Gastroesophageal sphincter (tissue), 4 donors: ENCODE measurements at places on chromosomes 11 and 22. TPM values are rescaled to one million over a fixed set of nuclear protein-coding genes. Genes with fewer than 3 reads are reported as not detected.

GRCh38 chr11:20563866-20564265 is 35.5 kb upstream of the SLC6A5 start:
- ATAC-seq: no peak

- ATAC-seq: no peak
Observed at GRCh38 chr11:8566613-8567210, 27.3 kb downstream of the STK33 start.

- peak; percentile 54 for ATAC-seq
Observed at GRCh38 chr11:66479394-66480116, 679 bp upstream of the DPP3 start.

DNA sequence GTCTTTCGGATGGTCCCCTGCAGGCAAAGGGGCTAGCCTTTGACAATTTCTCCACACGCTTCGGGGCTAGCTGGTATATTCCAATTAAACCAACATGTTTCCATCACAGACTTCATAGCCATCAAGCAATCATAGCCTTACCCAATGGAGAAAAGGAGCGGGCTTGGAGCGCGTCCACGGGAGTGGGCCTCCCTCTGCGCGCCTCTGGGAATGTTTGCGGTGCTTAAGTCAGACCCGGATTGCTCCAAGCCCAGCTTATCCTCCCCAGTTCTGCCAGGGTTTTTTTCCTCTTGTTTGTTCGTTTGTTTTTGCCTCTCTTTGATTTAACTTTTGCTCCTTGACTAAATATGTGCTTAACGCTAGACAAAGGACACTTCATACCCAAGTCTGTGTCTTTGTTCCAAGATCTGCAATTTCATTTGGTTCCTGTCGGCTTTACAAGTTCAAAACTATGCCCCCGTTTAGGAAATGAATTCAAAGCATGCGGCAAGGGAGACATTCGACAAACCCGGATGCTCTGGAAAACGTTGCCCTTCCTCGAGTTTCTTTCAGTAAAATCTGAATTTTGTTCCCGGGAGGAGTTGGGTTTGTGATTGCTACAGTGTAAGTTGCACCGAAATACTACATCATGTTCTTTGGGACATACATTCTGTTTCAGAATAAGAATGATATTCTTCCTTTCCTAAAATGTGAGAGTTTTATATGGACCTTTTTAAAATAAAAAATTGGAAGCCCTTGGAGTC is 1.0 kb upstream of the GLB1L2 start:
- ATAC-seq: no peak

- ATAC-seq: no peak
Observed at GRCh38 chr11:117090111-117090706, 8.0 kb downstream of the SIK3 start.

DNA sequence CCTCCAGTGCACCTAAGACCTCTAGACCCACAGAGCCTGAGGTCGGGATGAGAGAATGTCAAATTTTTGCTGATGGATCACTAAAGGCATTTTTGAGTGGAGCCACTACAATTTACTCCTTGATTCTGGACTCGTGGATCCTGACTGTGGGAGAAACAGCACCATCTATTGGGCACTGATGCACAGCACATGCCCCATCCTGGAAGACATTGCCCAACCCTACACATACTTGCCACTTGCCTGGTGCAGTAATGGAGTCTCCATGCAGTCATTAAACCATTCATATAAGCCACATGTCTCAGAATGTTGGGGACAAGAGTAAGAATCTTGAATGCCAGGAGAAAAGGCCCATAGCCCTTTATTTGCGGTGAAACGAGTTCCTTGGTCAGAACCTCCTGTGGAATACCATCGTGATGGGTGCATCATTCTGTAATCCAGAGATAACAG is 103.9 kb downstream of the GGTLC2 start:
- ATAC-seq: peak; percentile 54

Gene FGF19
- total RNA-seq: not detected

Gene MUC5AC
- total RNA-seq: 0.31 TPM

GRCh38 chr11:65719871-65720210 is 757 bp downstream of the RNASEH2C start:
- peak; percentile 10 for ATAC-seq

DNA sequence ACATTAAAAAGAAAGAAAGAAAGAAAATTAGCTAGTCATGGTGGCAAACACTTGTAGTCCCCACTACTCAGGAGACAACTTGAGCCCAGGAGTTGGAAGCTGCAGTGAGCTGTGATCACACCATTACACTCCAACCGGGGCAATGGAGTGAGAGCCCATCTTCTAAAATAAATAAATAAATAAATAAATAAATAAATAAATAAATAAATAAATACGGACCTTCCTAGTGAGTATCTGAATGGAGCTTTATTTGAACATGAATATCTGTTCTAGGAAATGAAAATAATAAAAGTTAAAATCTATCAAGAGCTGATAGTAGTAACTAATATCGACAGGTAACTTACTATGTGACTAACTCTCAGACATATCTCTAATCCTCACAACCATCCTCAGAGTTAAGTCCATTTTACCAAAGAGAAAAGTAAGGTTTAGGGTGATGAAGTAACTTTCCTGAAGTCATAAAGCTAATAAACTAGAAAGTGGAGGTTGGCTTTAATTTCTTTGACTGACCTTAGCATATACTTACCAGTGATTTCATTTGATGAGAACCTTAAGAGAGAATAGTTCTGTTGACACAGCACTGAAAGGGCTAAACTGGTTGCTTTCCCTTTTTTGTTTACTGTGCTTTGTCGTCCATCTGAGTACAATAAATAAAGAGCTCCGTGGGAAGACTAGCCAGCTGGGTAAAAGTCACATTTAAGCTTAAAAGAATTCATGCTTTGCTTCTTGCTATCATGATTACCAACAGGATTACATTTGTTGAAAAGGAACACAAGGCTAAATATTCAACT is 22.4 kb downstream of the ENTHD1 start:
- no peak for ATAC-seq

Gene APOA5
- not detected for total RNA-seq

Gene TRPM5
- not detected for total RNA-seq

Gene OR5B21
- total RNA-seq: not detected

DNA sequence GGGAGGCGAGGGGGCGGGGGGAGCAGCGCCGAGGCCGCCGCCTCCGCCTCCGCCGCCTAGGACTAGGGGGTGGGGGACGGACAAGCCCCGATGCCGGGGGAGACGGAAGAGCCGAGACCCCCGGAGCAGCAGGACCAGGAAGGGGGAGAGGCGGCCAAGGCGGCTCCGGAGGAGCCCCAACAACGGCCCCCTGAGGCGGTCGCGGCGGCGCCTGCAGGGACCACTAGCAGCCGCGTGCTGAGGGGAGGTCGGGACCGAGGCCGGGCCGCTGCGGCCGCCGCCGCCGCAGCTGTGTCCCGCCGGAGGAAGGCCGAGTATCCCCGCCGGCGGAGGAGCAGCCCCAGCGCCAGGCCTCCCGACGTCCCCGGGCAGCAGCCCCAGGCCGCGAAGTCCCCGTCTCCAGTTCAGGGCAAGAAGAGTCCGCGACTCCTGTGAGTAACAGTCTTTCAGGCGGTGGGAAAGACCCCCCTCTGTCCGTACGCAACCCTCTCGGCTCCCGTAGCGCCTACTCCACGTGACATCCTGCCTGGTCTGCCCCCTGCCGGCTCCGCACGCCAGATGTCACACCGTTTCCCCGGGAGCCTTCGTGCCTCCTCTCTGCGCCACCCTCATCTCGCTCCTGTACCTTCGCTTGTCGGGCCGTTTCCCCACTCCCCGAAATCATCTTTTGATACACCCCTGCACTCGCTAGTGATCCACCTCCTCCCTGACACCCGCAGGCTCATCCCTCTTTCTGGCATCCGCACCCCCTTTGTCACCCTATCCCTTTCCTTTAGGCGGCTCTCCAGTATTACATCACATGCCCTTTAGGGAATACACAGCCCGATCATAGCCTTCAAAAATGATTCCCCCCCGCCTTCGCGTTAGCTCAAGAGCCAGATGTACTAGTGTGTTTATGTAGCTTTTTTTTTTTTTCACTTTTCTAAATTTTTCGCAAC is 598 bp downstream of the ZFP91 start:
- ATAC-seq: peak; percentile 64

GRCh38 chr22:39675947-39676346 is 105.4 kb downstream of the CACNA1I start:
- no peak for ATAC-seq

DNA sequence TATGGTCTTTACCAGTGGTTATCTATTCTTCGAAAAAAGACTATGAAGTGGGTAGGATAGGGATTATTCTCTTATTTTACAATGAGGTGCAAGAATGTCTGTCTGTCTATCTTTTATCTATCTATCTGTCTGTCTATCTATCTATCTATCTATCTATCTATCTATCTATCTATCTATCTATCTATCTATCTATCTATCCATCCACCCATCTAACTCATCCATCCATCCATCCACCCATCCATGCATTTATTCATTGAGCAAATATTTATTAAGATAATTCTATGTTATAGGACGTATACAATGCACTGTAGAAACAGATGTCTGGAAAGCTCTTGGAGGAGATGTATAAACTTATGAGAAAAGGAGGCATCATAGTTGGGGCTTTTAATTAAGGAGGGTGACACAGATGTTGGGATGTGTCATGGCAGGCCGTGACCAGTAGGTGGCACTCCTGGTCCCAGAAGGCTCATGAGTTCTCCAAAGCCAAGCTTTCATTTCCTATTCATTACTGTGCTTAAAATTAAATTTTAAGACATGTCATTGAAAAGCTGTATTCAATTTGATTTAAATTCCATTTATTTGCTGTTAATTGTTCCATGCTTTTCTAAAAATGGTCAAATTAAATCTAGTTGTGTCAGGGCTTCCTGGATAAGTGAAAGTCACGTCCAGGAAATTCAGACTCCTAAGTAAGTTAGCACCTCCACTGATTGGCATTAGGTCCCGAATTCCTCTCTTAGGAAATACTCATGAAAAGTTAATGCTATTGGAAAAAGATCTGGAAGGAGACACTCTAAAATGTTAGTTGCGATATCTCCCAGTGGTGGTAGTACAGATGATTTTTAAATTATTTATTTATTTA is 19.0 kb upstream of the E2F8 start:
- peak; percentile 62 for ATAC-seq

Gene GVQW3
- total RNA-seq: 0.89 TPM

Gene OR52E8
- total RNA-seq: not detected

DNA sequence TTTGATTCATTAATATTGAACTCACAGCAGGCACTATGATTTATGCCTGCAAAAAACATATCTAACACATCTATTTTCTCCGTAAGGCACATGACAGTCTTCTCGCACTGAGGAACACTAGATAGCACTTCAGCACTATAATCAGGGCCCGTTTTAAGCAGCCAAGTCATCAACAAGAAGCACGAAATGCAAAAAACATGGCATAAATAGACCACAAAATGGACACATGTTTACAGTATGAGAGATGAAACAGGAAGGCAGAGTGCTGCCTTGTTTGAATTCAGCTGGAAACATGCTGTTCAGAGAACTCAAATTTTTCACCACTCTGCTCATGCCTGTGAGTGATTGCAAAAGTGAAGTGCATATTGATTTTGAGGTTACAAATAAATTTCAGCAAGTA is 205.8 kb upstream of the PDGFD start:
- no peak for ATAC-seq

Gene EPS8L2
- 27.3 TPM for total RNA-seq

Gene TIMP3
- 795 TPM for total RNA-seq

DNA sequence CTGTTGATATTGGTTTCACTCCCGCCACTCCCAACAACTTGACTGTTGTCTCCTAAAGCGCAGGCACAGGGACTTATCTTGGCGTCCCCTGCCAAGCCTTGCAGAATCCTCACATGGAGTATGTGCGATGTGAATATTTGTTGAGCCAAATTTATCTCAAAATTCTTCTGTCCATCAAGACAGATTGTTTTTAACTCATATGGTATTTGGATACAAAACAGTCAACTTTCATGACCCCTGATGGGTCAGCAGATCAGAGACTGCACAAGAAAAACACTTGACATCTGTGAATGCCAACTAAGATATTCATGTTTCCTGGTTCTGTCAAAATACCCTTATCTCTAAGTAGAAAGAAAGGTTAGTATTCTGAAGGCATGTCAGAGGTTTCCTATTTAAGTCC is 221.7 kb upstream of the BLID start:
- ATAC-seq: no peak

GRCh38 chr11:129067454-129067853 is 124.7 kb downstream of the ARHGAP32 start:
- ATAC-seq: no peak
